Activated CD4-positive, alpha-beta T cell treated with anti-CD3 and anti-CD28 coated beads, Interleukin-2, amount 50 U/mL, for 16 hours (primary cell): ENCODE measurements at places on chromosomes 13 and 19.

- DNase-seq: peak; percentile 43
Measured at GRCh38 chr13:40438999-40439797, 227.2 kb downstream of the FOXO1 start.

DNA sequence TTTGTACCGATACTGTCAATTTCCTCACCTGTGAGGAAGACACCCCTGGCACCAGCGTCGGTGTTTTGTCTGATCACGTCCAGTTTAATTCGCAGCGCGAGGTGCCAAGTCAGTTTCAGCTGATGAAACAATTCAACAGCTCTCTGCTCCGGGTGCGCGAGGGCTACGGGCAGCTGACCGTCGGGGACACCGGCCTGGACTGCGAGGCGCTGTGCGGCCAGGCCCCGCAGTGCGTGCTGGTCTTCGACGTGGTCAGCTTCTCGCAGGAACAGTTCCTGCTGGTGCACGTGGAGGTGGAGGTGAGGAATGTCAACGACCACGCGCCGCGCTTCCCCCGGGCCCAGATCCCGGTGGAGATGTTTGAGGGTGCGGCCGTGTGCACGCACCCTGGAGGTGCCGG, 171.5 kb downstream of the OLFM4 start:
- DNase-seq: no peak

DNA sequence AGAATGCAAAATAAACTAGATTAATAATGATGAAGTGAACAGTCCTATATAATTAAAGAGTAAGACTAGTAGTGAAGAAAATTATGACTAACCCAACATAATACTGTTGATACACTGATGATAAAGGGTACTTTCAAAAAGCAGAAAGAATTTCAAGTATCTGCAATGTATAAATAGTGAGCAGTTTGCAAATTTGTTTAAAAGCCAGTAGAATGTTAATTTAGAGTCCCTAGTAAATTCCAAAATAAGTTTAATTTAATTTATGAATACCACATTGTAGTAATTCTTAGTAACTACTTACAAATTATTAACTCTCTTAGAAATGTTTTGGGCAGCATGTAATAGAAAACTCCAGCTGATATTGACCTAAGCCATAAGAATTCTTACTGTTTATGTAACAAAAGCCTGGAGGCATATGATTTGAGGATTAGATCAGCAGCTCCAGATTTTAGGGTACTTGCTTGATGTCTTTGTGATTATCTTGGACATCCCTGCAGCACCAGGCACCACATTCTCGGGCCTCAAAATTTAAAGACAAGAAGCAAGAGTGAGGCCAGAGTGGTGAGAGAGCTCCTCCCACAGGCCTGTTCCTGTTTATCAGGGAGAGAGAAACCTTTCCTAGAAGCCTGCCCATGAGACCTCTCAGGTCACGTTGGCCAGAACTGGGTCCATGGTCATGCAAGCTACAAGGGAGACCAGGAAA, 67.6 kb upstream of the TDRD3 start:
- DNase-seq: peak; percentile 10

- DNase-seq: no peak
Measured at GRCh38 chr13:73404581-73404980, 345.8 kb downstream of the KLF5 start.

- DNase-seq: no peak
Measured at GRCh38 chr19:5417495-5418436, 37.5 kb upstream of the ZNRF4 start.

DNA sequence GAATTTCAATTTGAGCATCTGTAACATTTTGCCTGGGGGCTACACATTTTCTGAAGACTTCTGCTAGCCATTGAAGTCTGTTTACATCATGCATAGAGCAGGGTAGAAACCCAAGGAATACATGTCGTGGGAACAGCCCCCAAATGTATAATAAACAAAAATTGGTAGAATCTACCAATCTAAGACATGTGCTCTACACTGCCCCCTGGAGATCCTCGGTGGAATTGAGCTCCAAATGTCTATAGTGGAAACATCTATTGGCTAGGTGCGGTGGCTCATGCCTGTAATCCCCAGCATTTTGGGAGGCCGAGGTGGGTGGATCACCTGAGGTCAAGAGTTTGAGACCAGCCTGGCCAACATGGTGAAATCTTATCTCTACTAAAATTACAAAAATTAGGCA, 57.3 kb downstream of the MBD3L2B start:
- peak; percentile 8 for DNase-seq

- DNase-seq: no peak
Measured at GRCh38 chr13:30857636-30858035, 48.4 kb upstream of the MEDAG start.

- no peak for DNase-seq
Measured at GRCh38 chr19:19142347-19142746, 4.1 kb upstream of the TMEM161A start.

DNA sequence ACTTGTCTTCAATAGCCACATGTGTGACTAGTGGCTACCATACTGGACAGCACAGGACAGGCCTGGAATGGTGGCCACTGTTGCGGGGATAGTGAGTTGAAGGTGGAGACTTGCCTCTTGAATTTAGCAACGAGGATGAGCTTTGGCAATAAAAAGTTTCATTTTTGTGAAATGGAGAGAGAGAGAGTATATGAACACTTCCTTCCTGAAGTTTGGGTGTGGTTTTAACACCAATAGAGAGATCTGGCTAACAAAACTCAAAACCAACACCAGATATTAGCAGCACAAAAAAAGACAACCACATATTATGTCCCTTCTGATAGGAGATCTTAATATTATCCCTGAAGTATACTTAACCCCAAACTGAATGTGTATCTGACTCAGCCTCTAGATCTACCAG, 6.3 kb upstream of the LRFN3 start:
- DNase-seq: peak; percentile 62

- no peak for DNase-seq
Measured at GRCh38 chr13:98108341-98108740, 34.6 kb upstream of the FARP1 start.

- DNase-seq: no peak
Measured at GRCh38 chr13:49967456-49967855, 29.4 kb upstream of the TRIM13 start.

GRCh38 chr13:101773062-101773461, 320.6 kb downstream of the ITGBL1 start:
- DNase-seq: no peak

GRCh38 chr13:77832339-77833100, 86.1 kb downstream of the EDNRB start:
- DNase-seq: no peak

DNA sequence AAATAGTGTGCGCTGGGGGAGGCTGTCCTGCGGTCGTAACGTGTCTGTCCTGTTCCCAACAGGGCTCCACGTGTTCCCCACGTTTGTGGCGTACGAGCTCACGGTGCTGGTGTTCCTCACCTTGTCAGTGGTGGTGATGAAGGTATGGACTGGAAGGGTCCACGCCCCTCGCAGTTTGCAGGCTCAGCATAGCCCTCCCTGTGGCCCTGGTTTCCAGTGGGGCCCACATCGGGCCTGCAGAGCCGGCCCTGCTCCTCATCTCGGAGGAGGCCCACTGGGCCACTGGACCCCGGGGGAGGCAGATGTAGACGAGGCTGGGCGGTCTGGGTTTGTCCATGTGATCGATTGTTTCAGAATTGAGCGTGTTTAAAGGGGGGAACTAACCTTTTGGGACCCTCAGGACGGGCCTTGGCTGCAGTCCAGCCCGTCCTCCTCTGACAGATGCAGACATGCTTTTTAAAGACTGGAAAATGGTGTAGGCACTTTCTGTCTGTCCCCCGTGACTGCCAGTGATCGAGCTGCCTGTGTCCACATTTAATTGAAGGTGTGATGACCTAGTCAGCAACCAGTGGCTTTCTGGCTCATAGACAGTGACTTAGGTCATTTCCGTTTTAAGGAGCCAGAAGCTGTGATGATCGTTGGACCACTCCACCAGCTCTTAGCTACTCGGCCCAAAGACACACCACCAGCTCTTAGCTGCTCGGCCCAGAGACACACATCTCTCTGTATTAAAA, 37.1 kb upstream of the TFDP1 start:
- no peak for DNase-seq

GRCh38 chr19:45814166-45814780, 835 bp downstream of the RSPH6A start:
- no peak for DNase-seq

DNA sequence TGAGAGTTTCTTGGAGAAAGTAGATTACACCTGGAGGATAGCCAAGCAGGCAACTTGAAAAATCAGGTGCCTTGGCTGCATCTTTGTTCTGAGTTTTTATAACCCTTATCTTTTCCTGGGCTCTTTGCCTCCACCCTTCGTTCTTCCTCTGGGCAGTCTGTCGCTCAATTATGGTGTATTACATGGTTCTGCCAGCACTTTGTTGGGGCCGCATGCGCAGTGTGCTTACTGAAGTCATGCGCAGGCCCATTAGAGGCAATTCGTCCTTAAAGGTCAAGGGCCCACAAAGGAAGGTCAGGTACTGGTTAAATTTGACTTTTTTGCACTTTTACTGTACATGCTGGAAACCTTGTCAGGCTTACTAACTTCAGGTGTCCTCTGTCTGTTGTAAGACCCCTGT, 761.9 kb upstream of the SLITRK5 start:
- DNase-seq: no peak

GRCh38 chr13:45063261-45063860, 56.9 kb upstream of the GTF2F2 start:
- DNase-seq: no peak

DNA sequence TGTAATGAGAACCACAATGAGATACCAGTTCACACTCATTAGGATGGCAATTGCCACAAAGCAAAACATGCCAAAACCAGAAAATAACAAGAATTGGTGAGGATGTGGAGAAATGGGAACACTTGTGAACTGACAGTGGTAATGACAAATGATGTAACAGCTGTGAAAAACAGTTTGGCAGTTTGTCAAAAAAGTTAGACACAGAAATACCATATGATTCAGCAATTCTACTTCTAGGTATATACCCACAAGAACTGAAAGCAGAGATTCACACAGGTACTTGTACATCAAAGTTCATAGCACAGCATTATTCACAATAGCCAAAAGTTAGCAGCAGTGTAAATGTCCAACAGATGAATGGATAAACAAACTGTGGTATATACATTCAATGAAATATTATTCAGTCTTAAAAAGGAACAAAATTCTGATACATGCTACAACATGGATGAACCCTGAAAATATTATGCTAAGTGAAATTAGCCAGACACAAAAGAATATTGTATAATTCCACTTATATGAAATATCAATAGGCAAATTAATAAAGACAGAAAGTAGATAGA, 96.5 kb downstream of the UGGT2 start:
- peak; percentile 0 for DNase-seq

DNA sequence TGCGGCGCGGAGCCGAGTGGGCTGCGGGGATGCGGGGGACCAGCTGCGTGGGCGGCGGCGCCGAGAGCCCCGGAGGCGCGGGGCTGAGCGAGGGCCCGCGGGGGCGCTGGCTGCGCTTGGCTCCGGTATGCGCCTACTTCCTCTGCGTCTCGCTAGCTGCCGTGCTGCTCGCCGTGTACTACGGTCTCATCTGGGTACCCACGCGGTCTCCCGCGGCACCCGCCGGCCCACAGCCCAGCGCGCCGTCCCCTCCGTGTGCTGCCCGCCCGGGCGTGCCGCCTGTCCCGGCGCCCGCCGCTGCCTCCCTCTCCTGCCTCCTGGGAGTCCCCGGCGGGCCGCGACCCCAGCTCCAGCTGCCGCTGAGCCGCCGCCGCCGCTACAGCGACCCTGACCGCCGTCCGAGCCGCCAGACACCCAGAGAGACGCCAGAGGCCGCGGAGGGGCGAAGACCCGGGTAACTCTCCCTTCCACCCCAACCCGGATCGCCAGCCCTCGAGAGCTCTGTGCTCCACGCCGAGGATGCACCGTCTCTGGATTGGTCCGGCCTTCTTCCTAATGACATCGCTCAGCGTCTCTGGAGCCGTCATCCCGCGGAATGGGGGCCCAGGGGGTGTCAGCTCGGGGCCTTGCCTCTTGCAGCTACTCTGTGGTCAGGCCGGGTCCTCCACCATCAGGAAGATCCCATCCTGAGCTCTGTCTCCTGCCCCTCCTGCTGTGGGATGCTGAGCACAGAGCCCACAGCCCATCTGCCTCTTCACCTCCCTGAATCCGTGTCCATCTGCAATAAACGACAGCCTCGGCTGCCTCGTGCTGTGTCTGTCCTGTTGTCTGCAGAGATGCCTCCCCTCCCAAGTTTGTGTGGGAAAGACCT, 441 bp downstream of the INAFM1 start:
- DNase-seq: no peak

- peak; percentile 45 for DNase-seq
Measured at GRCh38 chr19:30666301-30666803, 294.2 kb downstream of the ZNF536 start.

GRCh38 chr13:74316547-74316946, 182.3 kb upstream of the KLF12 start:
- no peak for DNase-seq

DNA sequence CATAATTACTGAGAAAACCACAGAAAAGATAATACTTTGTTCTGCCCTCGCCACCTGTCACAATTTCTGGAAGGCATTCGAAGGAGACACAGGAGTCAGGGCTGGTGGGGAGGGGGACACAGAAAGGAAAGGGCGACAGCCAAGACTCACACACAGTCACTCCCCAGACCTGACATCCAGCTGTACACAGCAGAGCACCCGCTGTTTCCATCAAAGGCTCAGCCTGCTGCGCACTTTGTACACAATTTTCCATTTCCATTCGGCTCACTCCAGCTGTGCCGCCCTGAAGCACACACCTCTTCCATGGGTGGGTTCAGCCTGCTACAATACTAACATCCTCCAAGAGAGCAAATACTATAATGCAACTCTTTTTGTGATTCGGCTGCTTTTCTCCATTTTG, 38.0 kb downstream of the STK24 start:
- DNase-seq: no peak
